Activated CD4-positive, alpha-beta T cell treated with anti-CD3 and anti-CD28 coated beads for 4 hours (primary cell): ENCODE measurements at places on chromosomes 3 and 15.
A peak's percentile ranks its signal among the peaks of the same experiment; 100 is the strongest.

- no peak for DNase-seq
Observed at GRCh38 chr3:33299395-33300081, 22.3 kb downstream of the FBXL2 start.

- peak; percentile 53 for DNase-seq
Observed at GRCh38 chr3:170222647-170223541, 670 bp downstream of the PRKCI start.

DNA sequence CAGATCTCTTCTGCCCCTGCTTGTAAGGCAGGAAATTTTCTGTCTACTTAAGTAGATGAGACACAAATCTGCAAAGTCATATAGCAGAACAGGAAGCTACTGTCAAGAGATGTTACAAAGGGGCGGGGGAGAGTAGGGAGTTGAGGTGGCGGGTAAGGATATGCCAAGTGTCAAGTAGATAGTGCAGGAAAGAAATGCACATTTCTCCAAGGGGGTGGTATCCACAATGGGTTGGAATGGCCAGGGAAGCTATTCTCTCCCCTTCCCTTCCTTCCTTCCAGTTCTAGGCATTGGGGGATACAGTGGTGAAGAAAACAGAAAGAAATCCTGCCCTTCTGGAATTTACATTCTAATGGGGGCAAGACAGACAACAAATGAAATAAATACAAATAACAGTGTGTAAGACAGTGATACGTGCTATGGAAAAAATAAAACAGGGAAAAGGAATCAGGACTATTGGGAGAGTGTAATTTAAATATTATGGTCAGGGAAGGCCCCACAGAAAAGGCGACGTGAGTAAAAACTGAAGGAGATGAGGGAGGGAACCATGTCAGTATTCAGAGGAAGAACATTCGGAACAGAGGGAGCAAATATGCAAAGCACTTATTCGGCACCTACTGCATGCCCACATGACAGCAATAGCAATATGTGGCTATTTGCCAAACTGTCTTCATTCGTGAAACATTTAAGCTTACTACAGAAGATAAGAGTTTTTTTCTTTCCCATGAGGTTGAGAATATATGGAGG lies 42.8 kb upstream of the RNU6-1 start:
- DNase-seq: no peak

DNA sequence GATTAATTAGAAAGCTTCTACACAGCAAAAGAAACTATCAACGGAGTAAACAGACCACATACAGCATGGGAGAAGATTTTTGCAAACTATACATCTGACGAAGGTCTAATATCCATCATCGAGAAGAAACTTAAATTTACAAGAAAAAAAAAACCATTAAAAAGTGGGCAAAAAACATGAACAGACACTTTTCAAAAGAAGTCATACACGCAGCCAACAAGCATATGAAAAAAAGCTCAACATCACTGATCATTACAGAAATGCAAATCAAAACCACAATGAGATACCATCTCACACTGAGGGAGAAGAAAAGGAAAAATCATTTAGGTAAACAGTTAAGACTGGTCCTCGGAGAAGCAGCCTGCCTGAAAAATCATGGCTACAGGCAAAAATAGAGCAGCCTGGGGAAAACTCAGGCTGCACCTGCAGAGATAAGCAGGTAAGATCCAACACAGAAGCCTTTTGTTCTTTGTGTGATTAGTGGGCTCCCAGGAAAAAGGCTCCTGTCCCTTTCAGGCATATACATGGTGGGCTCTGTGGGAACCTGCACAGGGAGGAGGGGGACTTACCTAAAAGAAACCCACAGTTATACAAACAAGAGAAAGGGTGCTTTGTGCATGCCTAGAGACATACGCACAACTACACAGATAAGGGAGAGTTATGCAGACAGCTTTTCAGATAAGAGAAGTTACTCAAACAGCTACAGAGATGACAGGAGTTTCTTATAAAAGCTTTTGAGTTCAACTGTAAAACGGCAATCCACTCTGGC lies 49.3 kb downstream of the C3orf70 start:
- DNase-seq: no peak

GRCh38 chr3:133860519-133860918 lies 35.2 kb downstream of the RAB6B start:
- DNase-seq: no peak

GRCh38 chr3:132448216-132448961 lies 31.1 kb downstream of the DNAJC13 start:
- DNase-seq: no peak
